ENCODE measurements at places on chromosomes 5 and 9.

- no peak for DNase-seq
These were observed 45.6 kb upstream of the STXBP1 start for GRCh38 chr9:127566351-127567001.

DNA sequence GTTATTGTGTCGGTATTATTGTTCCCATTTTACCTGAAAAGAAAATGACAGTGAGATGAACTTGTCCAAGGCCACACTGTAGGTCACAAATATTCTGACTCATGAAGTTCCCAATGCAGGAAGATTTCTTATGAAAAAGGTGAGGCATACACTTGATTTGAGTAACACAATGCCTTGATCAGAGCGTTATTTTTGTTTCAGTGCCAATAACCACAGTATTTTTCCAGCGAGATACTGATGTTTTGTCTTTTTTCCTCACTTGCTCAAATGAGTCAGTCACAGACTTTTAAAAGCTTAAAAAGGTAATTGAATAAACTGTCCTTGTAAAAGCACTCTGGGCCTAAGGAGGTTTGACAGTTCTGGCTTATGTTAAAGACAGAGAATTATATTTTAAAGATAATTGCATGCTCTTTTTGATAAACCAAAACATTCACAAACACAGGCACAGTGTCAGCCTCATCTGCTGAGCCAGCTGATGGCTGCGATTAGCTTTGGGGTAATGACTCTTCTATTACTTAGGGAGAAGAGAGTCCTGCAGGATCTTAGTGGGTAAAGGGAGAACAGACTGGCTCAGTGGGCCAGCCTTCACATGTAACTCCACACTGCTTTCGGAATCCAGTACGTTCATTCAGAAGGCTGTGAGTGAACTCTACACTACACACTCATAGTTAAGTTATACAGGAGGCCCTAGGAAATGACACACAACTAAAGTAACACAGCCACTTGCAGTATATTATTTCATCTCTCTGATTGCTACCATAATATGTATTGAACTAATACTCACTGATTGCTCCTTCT, 165.5 kb upstream of the CD180 start:
- no peak for DNase-seq

- no peak for DNase-seq
These were observed 297.9 kb upstream of the EDIL3 start for GRCh38 chr5:84682531-84682930.

DNA sequence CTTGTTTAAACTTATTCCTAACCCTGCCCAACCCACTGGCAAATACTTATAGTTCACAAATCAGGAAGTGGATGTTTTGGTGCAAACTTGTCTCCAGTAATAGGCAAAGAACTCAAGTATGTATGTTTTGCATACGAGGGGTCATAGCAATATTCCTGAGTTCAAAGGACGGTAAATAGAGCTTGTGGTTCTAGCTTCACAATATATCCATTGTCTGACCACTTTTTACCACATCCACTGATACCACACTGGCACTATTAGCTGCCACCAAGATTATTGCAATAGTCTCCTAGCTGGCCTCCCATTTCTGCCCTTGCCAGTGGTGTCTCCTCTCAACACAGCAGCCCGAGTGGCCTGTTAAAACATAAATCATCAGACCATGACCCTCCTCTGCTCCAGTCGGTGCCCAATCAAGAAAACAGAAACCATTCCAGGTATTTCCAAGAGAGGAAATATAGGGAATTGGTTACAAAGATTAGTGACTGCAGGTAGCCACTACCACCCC, 17.0 kb downstream of the GRXCR2 start:
- DNase-seq = no peak

DNA sequence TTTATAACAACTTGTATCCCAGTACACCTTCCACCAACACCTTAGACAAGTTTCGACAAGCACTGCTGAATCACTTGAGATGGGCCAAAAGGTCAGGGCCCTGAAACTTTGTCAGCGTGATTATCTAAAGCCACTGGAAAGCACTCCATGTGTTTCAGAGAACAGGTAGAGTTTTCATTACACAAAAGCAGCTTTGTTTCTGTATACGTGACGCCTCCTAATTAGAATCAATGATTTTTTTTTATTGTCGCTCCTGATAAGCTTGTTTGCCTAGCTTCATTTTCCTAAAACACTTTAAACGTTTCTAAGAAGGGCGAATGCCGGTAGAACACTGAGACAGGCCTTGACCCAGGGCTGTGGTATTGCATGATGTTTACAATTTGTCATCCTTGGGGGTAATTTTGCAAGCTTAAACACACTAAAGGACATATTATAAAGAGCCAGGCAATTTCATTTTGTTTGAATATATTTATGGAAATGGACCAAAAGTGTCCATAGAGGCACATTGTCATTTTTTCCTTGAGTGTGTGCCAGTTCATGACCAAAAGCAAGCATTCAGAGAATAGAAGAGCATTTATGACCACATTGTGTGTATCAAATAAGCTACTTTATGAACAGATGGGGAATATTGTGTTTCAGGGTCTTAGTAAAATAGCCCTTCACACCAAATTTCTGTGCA, 193.6 kb downstream of the GLIS3 start:
- DNase-seq = no peak

DNA sequence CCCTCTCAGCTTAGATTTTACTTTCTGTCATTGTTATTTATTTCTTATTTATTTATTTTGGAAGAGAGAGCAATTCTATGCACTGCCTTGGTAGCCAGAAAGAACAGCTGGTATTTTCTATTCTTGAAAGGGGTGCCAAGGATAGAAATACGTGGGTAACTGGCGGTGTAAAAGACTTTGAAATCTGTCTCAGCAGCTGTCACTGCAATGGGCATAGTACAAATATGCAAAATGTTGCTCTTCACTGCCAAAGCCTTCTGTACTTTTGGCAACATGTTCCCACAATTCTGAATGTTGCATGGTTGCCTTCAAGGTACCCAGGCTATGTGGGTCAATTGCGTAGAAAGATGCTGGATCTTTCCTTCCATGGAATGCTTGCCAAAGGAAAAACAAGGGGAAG, 230.2 kb upstream of the EDIL3 start:
- no peak for DNase-seq

DNA sequence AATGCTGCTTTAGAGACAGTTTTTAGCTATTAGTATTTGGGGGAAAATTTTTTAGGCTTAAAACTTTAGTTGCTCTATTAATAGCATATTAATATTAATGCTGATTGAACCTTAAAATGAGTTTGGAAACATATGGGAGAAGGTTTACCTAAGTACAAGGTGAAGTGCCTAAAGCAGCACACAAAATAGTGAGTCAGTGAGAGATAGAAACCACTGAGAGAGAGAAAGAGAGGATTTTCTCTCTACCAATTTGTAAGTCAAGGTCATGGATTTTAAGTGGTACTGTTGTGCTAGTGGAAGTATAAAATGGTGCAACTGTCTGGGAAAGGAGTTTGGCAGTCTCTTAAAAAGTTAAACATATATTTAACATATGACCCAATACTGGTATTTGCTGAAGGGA, 64.9 kb downstream of the MARCHF3 start:
- no peak for DNase-seq

GRCh38 chr5:125190232-125191087, 444.0 kb upstream of the ZNF608 start:
- no peak for DNase-seq

- no peak for DNase-seq
These were observed 2.5 kb downstream of the RNF145 start for GRCh38 chr5:159206818-159207217.

- no peak for DNase-seq
These were observed 14.6 kb downstream of the C5orf58 start for GRCh38 chr5:170247363-170247762.

DNA sequence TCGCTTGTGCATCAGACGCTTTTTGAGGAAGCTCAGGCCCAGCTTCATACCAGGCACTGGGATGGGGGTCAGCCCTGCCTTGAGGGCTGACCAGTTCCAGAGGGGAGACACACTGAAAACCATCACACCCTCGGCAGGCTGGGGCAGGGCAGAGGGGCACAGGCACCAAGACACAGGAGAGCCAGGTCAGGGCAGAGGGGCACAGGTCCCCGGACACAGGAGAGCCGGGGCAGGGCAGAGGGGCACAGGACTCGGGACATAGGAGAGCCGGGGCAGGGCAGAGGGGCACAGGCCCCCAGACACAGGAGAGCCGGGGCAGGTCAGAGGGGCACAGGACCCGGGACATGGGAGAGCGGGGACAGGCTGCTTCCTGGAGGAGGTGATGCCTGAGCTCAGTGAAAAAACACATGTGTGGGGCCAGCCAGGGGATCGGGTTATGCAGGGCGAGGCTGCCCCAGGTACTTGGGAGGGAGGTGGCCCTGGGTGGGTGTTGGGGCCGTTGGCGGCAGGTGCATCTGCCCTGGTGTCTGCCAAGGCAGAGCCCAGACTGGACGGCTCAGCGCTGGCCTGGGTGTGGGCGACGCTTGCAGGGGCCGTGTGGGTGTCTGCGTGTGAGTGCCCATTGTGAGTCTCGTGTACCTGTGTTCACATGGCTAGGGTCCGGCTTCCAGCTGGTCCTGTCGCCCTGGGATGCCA, 15.1 kb upstream of the SLC2A6 start:
- DNase-seq = no peak

DNA sequence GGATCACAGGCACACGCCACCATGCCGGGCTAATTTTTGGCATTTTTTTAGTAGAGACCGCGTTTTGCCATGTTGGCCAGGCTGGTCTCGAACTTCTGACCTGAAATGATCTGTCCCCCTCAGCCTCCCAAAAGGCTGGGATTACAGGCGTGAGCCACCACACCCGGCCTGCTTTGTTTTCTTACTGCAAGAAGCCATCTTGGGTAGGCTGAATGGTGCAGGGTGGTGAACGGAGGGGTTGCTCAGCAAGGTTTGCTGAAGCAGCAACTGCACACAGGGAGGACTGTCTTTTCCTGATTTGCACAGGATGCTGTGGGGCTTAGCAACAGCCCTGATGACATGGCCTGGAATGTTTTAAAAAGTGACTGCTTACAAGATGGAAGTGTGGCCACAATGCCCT, 10.7 kb downstream of the ZNF354B start:
- no peak for DNase-seq

DNA sequence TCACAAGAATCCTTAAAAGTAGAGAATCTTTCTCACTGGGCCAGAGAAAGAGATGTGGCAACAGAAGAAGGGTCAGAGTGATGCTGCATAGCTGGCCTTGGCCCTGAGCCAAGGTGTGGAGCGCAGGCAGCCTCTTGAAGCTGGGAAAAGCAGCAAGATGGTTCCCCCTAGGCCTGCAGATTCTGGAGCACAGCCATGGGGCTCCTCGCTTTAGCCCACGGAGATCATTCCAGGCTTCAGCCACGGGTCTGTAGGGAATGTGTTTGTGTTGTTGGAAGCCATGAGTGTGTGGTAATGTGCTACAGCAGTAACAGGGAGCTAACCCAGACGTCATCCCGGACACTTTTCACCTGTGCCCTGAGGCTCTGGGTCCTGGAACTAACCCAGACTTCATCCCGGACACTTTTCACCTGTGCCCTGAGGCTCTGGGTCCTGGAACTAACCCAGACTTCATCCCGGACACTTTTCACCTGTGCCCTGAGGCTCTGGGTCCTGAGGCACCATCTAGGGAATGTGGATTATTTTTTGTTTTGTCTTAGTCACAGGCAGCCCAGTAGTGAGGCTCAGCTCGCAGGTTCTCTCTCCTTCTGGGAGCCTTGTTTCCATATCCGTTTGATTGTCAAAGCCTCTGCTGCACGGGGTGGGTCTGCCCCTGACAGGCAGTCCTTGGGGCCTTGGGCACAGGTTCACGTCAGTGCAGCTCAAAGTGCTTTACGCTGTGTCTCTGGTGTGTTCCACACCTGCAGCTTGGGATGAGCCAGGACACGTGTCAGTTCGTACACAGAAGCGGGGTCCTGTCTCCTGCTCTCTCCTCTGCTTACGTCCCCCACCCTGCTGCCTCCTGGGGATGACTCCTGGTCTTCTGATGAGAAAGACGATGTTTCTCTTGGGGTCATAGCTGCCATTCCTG, 56.3 kb upstream of the EXOC3 start:
- DNase-seq = no peak

- DNase-seq = no peak
These were observed 1079.3 kb upstream of the CDH9 start for GRCh38 chr5:28117691-28118090.

GRCh38 chr9:90393365-90394152, 249.1 kb downstream of the DIRAS2 start:
- DNase-seq = no peak

DNA sequence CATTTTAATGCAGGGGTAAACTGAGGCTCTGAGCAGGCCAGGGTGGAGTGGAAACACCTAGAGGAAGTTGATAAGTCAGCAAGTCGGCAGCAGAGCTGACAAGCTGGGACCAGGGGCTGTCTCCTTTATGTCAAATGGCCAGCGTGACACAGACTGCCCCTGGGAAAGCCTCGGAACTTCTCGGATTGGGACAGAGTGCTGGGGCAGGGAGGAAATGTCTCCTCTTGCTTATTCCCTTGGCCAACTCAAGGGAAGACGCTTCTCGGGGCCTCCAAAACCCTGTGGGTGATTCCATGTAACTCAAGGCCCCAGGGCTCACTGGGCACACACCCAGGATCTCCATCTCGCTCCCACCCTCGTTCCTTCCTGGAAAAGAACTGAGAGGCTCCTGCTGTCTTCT, 25.4 kb upstream of the ANXA6 start:
- DNase-seq = no peak

DNA sequence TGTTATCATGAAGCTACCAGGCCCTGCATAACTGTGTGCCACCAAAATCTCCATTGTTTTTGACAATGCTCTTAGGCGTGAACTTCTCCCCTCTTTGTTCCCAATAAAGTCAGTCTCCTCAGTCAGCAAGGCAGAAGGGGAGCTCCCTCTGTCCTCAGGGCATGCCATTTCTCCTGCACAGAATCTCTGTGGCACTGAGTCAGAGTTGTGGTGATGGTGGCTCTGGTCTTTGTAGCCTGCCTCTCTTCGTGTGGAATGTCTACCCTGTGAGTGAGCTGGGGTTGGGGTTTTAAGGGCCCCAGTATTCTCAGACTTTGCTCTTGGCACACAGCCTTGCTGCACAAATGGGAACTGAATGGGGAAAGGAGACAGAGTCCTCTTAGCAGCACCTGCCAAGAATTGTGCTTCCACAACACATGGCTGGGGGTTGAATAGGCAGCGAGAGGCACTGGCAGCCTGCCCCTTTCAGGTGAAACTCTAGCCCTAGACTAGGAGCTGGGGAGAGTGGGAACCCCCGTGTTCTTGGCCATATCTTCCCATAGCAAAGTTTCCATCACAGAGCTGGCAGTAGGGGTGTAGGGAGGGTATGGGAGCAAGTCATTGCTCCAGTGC, 146.6 kb downstream of the SH3GL2 start:
- no peak for DNase-seq

DNA sequence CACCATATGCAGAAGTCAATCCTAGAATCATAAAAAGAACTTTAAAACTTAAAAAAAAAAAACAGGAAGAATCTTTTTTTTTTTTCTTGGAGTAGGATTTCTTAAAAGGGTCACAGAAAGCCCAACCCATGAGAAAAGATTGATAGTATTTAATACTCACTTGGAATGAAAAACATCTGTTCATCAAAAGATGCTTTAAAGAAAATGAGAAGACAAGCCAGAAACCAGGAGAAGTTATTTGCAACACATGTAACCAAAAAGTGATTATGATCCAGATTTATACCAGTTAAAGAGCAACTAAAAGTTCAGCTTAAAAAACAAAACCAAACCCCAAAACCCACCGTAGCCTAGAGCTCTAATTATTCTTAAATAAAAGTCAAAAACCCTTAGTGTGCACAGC, 69.3 kb downstream of the TLE4 start:
- DNase-seq = no peak

GRCh38 chr5:69083412-69083811, 10.4 kb upstream of the SLC30A5 start:
- DNase-seq = no peak
